ENCODE measurements at places on chromosomes 12 and 14.

DNA sequence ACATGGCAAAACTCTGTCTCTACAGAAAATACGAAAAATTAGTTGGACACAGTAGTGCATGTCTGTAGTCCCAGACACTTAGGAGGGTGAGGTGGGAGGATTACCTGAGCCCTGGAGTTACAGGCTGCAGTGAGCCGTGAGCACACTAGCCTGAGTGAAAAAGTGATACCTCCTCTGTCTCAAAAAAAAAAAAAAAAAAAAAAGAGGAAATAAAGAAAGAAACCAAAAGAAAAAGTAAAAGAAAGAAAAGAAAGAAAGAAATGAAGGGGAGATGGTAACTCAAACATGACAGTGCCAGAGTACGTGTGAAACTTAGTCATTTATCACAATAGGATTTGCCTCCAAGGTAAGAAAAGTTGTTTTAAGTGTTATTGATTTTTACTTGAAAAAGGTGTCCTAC lies 407.0 kb upstream of the MGAT4C start:
- no peak for DNase-seq

- DNase-seq = no peak
These were observed 4.4 kb upstream of the SCAF11 start for GRCh38 chr12:45994736-45995135.

- DNase-seq = no peak
These were observed 74.2 kb upstream of the ZFP36L1 start for GRCh38 chr14:68866991-68867533.

DNA sequence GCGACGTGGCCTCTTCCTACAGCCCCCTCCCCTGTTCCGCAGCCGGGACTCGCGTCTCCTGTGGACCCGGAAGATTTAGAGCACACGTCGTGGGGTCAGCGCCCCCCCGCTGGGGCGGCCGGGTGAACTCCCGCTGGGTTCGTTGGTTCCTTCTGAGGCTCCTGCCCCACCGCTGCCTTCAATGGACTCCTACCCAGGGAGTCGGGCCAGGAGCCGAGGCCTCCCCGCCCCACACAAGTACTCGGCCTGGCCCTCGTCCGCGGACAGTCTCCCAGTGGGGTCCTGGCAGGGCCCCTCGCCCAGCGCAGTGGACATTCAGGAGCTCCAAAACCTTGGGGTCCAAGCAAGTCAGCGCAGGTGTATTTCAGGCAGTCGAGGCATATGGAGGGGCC lies 1.2 kb downstream of the MMP17 start:
- DNase-seq = no peak

- no peak for DNase-seq
These were observed 237.2 kb downstream of the TMTC2 start for GRCh38 chr12:82923935-82924334.

DNA sequence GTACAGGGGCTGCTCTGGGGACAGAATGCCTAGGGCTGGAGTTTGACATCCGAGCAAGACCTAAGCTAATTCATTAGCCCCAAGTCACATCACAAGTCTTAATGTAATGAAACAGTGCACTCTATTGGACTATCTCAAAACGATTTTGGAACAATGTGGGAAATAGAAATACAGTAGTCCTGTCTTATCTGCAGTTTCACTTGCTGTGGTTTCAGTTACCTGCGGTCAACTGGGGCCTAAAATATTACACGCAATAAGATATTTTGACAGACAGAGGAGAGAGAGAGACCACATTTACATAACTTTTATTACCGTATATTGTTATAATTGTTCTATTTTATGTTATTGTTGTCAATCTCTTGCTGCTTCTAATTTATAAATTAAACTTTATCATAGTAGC lies 21.1 kb downstream of the MOAP1 start:
- DNase-seq = no peak

- no peak for DNase-seq
These were observed 342.6 kb downstream of the NOVA1 start for GRCh38 chr14:26255213-26255612.

- DNase-seq = no peak
These were observed 239.5 kb upstream of the SFSWAP start for GRCh38 chr12:131471271-131471905.

GRCh38 chr14:106044949-106045596 lies 518.7 kb downstream of the TMEM121 start:
- DNase-seq = no peak

DNA sequence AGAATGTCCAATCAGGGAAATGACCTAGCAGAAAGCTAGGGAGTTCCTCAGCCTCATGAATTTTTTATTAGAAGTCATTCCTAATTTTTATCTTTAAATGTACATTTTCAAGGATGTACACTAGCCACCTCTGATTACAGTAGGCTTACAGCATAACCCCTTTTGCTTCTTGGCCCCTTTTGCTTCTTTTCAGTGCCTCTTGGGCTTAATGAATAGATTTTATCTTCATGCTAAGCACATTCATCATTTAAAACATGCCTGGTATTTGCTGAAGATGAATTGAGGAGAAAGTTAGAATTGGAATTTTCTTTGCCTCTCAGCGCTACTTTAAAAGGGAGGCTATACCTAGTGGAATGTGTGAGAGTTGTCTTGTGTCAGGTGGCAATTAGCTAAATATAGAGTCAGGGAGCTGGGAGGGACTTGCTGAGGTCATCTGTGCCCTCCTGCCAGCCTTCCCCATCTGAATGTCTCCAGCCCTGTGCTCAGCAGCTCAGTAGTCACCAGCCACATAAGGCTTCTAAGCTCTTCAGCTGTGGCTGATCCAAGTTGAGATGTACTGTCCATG lies 132.1 kb downstream of the SAMD4A start:
- DNase-seq = no peak

DNA sequence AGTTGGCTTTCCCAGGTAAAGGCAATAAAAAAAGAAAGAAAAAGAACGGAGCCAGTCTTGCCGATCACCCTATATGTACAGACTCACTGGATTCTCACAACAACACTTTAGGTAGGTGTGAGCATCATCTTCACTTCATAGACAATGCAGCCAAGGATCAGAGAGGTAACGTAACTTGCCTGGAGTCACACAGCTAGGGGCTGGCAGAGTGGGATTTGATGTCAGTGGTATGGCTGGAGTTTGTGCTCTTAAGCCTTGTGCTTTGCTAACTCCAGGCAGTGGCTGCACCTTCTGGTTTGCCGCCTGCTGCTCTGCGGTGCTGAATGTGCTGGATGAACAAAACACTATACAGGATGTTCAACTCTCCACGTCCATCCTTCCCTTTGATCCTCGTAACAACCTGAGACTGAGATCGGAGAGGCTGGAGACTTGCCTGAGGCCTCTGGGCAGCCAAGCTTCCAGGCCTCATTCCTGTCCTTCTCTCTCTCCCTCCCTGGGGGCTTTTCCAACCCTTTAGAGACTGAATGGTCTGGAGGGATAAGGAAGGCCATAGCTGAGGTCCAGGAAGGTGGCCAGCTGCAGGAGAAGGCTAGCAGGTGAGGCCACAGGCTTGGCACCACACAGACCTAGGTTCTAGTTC lies 8.1 kb downstream of the ISM2 start:
- DNase-seq = no peak
